KG1 (cell line): ENCODE measurements at places on chromosomes 3 and 15.

DNA sequence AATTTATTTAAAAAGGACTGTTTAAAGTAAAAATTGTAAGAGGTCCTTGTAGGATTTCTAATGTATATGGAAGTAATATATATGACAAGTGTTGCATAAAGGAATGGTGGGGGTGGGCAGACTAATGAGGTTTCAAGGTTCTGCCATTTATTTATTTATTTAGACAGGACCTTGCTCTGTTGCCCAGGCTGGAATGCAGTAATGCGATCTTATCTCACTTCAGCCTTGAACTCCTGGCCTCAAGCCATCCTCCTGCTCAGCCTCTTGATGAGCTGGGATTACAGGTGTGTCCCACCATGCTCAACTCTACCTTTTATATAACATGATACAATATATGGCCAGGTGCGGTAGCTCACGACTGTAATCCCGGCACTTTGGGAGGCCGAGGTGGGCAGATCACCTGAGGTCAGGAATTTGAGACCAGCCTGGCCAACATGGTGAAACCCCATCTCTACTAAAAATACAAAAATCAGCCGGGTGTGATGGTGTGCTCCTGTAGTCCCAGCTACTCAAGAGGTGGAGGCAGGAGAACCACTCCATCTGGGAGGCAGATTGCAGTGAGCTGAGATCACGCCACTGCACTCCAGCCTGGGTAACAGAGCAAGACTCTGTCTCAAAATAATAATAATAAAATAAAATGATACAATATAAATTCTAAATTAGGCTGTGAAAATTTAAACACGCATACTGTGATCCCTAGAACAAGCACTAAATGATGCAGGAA lies 33.8 kb upstream of the IGF2BP2 start:
- no peak for DNase-seq

DNA sequence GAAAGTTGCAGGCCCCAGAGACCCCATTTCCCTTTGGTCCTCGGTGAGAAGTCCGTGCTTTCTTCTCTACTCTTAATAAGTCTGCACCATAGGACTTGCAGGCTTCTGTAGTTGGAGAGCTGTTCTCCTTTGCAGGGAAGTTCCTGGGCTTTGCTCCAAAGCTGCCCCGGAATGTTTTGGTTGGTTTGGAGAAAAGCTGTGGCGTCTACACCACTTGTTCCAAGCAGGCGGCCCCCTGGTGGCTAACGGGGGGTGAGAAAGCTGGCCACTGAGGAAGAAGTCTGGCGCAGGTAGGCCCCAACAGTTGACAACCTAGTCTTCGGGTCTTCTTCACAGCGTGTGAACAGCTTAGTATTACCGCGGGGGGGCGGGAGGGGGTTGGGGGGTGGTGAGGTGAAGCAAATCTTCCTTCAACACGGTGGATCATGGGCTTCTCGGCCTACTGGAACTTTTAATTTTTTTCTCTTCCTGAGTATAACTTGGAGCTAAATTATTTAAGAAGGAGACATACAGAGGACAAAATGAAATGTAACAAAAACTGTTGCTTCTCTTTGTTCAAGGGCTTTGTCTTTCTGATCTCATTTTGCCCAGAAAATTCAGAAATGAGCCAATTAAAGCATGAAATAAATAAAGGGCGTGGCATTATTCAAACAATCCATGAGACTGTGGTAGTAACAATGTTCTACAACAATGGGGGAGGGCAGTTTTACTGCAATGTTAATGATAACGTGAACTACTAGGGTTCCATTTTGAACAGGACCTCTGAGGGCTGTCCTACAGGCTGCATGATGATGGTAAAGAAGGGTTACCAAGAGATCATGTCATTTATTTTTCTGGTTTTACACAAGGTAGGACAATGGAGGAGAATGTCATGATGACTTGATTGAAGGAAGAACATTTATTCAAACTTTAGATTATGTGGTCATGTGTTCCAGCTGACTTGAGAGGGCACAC lies 2.2 kb upstream of the THRB start:
- DNase-seq = no peak

GRCh38 chr3:131174752-131175151 lies 148.1 kb downstream of the NEK11 start:
- peak; percentile 25 for DNase-seq

GRCh38 chr3:123791417-123791816 lies 92.7 kb downstream of the MYLK start:
- no peak for DNase-seq

- DNase-seq = no peak
These were observed 145.5 kb downstream of the SMAD6 start for GRCh38 chr15:66847565-66847991.

- no peak for DNase-seq
These were observed 29.8 kb upstream of the EPHB3 start for GRCh38 chr3:184531626-184532280.

- no peak for DNase-seq
These were observed 19.8 kb downstream of the PRR23E start for GRCh38 chr3:127212711-127213110.

DNA sequence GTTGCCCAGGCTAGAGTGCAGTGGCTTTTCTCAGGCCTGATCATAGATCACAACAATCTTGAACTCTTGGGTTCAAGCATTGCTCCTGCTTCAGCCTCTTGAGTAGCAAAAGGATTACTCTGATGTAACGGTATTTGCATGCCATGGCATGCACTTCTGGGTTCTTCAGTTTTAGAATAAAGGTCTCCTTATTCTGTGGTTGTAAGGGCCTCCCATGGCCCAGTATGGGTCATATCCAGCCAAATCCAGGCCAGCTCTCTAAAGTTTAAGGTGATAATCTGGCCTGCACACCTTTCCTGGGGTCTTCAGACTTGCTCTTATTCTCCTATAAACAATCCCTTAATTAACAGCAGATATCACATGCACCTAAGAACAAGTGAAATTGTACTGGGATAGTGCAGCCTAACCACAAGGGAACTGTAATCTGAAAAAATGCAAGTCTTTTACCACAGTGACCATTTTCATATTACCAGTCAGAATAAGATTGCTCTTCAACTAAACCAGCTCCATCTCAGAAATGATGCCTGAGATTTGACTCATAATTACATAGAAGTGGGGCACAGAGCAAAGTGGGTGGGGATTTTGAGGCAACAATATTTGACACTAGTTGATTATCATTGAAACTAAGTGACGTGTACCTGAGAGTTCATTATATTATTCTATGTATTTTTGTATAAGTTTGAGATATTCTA lies 25.4 kb downstream of the COMMD2 start:
- no peak for DNase-seq

- DNase-seq = peak; percentile 20
These were observed 44.5 kb upstream of the C3orf80 start for GRCh38 chr3:160180581-160181216.

GRCh38 chr15:38555686-38556334 lies 8.8 kb downstream of the RASGRP1 start:
- no peak for DNase-seq
